ENCODE measurements at places on chromosomes 2 and 18.

DNA sequence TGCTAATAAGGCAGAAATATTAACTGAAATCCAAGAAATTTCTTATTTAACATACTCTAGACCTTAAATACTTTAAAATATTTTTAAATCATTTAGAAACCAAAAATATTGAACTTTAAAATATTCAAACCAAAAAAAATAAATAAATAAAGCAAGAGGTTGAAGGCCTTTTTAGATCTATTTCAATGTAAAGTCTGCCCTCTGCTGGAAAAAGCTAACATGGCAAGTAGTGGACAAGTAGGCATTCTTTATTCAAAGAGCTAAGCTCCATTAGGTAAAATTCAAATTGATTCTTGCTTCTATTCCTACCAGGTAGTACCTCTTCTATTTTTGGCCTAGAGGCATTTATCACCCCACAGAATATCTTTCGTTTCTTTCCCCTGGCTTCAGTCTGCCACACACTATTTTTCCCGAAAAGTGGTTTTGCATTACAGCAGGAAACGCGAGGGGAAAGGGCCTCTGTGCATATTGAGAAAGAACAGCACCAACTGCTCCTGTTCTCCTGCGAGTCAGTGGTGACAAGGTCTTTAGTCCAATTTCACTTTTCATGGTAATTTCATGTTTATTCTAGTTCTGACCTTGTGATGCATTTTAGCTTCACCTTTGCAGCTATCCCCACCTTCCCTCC, 20.4 kb downstream of the IFIH1 start:
- DNase-seq = peak; percentile 66

GRCh38 chr2:61887717-61888266, 664 bp downstream of the CCT4 start:
- DNase-seq = no peak

DNA sequence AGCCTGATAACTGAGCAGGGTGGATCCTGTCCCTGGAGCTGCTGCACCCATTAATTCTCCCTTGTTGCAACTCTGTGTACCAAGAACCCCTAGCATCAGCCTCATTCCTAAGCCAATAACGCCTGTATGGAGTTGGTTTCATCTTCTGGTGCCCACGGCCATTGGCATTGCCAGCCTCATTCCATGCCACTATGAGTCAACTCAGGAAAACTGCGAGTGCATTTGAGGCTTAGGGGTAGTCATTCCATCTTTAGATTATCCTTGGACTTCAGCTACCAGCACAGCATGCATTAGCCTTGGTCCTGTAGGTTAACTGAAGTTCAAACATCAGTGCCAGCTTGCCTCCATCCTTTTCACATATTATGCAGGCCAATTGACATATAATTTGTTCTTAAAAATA, 1.4 kb upstream of the TRIM54 start:
- DNase-seq = no peak

DNA sequence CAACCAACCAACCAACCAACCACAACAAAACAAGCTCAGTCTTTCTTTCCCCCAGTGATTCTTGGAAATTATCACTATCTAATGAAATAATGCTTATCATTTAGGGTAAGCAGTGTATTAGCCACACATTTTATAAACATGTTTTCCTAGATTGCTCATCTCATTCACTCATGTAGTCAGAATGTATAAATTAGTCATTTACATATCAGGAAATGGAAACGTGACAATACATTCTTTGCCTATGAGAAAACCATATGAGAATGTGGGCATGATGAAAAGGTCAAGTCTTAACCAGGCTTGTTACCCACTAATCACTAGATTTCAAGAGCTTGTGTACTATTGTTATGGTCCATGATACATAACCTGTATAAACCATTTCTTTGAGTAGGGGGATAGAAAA, 1583.4 kb upstream of the PIK3C3 start:
- no peak for DNase-seq

DNA sequence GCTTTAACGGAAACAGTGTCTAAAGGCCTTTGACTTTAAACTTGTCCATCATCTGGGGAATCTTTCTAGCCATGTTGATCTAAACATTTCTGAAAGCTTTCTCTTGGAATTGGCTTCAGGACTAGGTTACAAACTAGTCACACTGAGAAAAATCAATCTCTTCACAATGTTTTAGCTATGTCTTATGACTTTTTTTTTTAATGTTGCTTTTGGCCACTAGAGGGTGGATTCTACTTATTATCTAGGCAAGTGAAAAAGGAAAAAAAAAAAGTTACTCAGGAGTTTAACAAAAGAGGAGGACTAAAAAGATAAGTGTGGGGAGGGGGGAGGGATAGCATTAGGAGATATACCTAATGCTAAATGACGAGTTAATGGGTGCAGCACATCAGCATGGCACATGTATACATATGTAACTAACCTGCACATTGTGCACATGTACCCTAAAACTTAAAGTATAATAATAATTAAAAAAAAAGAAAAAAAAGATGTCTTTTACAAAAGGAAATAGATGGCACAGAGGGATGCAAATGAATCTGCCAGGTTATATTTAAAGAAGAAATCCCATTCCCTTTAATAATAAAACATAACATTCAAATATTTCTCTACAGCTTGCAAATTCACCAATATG, 160.4 kb upstream of the PID1 start:
- no peak for DNase-seq

GRCh38 chr18:12336887-12337286, 28.8 kb downstream of the TUBB6 start:
- no peak for DNase-seq

- DNase-seq = no peak
Measured at GRCh38 chr2:18991177-18992168, 366.9 kb downstream of the OSR1 start.

DNA sequence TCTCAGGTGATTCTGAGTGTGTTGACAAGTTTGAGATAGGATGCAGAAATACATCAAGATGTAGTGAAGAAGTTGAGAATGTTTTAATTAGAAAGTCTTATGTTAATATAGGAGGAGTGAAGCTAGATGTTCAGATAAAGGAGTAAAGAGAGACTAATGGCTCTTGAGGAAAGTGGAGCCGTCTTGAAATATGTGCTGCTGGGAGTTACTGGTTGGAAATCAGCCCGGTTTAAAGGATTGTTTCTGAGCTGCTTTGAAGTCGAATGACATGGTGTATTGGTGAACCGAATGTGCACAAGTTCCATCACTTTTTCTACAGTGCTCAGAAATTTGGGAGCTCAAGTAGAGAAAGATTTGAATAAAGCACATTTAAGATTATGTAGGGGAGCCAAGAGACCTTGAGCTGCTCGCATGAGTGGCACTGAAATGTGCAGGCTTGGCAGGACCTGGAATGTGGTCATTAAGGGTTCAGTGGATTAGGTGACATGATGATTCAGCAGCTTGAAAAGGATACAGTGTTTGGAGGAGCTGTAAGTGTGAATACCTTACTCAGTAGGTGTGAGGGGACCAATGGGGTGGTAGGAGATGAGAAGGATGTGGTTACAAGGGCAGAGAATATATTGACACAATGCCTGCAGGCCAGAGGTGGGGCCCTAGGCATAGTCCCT, 68.6 kb downstream of the CAB39 start:
- DNase-seq = no peak

- DNase-seq = no peak
Measured at GRCh38 chr2:128568106-128568505, 249.4 kb upstream of the HS6ST1 start.

DNA sequence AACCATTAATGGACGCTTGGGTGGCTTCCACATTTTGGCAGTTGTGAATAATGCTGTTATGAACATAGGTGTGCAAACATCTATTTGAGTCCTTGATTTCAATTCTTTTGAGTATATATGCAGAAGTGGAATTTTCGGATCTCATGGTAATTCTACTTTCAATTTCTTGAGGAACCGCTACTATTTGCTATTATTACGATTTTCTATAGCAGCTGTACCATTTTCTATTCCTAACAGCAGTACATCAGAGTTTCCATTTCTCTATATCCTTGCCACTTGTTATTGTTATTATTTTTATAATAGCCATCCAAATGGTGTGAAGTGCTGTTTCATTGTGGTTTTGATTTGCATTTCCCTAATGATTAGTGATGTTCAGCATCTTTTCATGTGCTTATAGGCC, 69.5 kb downstream of the KIF5C start:
- DNase-seq = no peak

- no peak for DNase-seq
Measured at GRCh38 chr2:84874381-84875212, 6.3 kb downstream of the TRABD2A start.

GRCh38 chr2:696463-696862, 19.3 kb upstream of the TMEM18 start:
- no peak for DNase-seq

GRCh38 chr2:203104273-203104672, 89.6 kb downstream of the NBEAL1 start:
- no peak for DNase-seq

GRCh38 chr18:9669016-9669415, 39.1 kb upstream of the RAB31 start:
- no peak for DNase-seq

GRCh38 chr2:240223631-240224030, 83.2 kb upstream of the OTOS start:
- no peak for DNase-seq

GRCh38 chr2:8090748-8091700, 590.8 kb upstream of the ID2 start:
- DNase-seq = peak; percentile 66

Data from stimulated activated CD4-positive, alpha-beta T cell treated with anti-CD3 and anti-CD28 coated beads, Interleukin-2, amount 100 ng/mL, for 48 hours (primary cell).